Ovary (tissue), 10 donors: ENCODE measurements at places on chromosomes 7 and 10. TPM values are rescaled to one million over a fixed set of nuclear protein-coding genes. Genes with fewer than 3 reads are reported as not detected.

Gene C7orf33
- not detected for total RNA-seq

Gene SEMA4G
- 13.1 TPM for total RNA-seq

Gene GNGT1
- not detected for total RNA-seq

Gene PIP
- total RNA-seq: not detected

Gene RBP4
- total RNA-seq: 4.3 TPM

Gene OPN1SW
- not detected for total RNA-seq

Gene SH2D4B
- not detected for total RNA-seq

Gene LHFPL3
- total RNA-seq: not detected

Gene FZD1
- 11.8 TPM for total RNA-seq

Gene MKRN1
- total RNA-seq: 52.3 TPM

Gene KCNH2
- total RNA-seq: 9.4 TPM

Gene ACBD7
- 1.7 TPM for total RNA-seq

Gene TACC2
- 14.2 TPM for total RNA-seq

Gene COL13A1
- total RNA-seq: 0.76 TPM

Gene LRRC18
- not detected for total RNA-seq

Gene GNG11
- 70.7 TPM for total RNA-seq

Gene NPFFR1
- 0.18 TPM for total RNA-seq

Gene LRCH4
- 133 TPM for total RNA-seq

Gene HOXA6
- total RNA-seq: 0.32 TPM

Gene PILRA
- 1.5 TPM for total RNA-seq

Gene CTNNA3
- 9.0 TPM for total RNA-seq

Gene AGAP3
- 122 TPM for total RNA-seq

Gene GRB10
- 17.5 TPM for total RNA-seq

Gene SUV39H2
- 7.1 TPM for total RNA-seq

Gene FAM20C
- total RNA-seq: 52.5 TPM

Gene VGF
- not detected for total RNA-seq

Gene FGL2
- 11.9 TPM for total RNA-seq

Gene OR6B1
- not detected for total RNA-seq

Gene ANXA8
- 0.63 TPM for total RNA-seq

Gene ASAH2
- total RNA-seq: 4.1 TPM

Gene CYP2C19
- not detected for total RNA-seq

Gene GCK
- total RNA-seq: 1.3 TPM

Gene AKR1C4
- not detected for total RNA-seq

Gene SLC37A3
- 33.4 TPM for total RNA-seq

Gene PRKAR2B
- total RNA-seq: 53.2 TPM

Gene RTKN2
- 0.20 TPM for total RNA-seq

Gene INA
- total RNA-seq: 0.05 TPM

Gene UBE2D1
- total RNA-seq: 11.6 TPM

Gene ATOH7
- 0.60 TPM for total RNA-seq

Gene PLXDC2
- total RNA-seq: 29.8 TPM

Gene IDI2
- not detected for total RNA-seq
